ENCODE measurements at places on chromosomes 3 and 15.

DNA sequence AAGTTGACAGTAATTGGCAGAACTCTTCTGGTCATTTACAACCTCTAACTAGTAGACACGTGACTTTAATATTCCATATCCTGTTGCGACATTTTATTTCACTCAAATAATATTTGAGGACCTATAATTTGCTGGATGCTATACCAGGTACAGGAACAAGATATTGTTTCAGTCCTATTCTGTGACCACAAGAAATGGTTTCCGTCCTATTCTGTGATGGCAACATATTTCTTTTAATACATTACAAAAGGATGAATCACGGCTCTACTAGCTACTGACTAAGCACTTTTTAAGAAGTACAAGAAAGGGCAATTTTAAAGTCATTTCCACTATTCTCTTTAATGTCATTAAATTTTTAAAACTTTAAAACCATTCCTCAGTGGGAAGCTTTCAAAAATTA lies 400.2 kb downstream of the CNTN3 start:
- no peak for DNase-seq

DNA sequence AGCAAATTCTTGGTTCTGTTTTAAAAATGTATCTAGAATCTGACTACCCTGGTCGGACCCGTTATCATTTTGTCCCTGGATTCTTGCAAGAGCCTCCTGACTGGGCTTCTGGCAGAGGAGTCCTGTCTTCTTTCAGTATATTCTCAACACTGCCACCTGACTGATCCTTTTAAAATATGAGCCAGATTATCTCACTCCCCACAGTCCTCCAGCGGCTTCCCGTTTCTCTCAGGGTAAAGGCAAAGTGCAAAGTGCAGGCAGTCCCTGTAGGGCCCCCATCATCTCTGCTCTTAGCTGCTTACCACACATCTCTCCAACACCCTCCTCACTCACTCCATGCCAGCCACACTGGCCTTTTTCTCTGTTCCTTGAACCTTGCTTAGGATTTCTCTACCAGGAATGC lies 28.4 kb downstream of the CRTC3 start:
- DNase-seq = no peak

- no peak for DNase-seq
Measured at GRCh38 chr3:59820352-59820934, 770.6 kb upstream of the CFAP20DC start.

- DNase-seq = no peak
Measured at GRCh38 chr15:90015294-90015693, 14.2 kb downstream of the ZNF710 start.

- no peak for DNase-seq
Measured at GRCh38 chr3:150365132-150365604, 42.9 kb upstream of the TSC22D2 start.

- DNase-seq = no peak
Measured at GRCh38 chr15:65060641-65061397, 7.0 kb downstream of the RASL12 start.

DNA sequence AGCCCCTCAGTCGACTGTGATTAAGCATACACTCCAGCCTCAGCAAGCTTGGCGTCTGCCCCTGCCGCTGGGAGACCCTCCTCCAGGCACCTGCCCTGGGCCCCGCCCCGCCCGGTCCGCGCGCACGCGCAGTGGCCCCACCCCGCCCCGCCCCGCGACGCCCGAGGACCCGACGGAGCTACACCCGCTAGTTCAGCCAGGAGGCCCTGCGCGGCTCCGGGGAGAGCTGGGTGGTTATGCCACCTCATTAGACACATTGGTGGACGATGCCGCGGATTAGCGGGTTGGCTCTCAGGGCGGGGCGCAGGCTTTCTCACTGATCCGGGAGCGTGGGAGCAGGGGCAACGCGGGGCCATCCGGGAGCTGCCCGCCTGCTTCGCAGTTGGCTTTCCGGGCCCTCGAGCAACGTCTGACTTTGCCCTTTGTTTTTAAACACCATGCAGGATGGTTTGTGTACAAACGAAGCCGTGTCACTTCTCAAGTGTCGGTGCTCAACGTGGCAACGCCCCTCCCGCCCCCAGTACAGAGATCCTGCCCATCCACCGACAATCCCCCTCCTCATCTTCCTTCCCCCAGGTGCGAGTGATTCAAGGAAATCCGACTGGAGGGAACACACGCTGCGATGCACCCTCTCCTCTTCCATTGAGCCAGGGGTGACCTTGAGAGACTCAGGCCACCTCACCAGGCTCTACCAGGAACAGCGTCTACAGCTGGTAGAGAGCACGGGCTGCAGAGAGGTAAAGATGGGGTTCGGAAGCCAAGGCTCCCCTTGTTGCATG lies 109.3 kb downstream of the SHQ1 start:
- DNase-seq = peak; percentile 33
